ENCODE measurements at places on chromosomes 3 and 15.

GRCh38 chr3:133487204-133487603, 86.3 kb upstream of the CDV3 start:
- DNase-seq, result no peak

- no peak for DNase-seq
Measured at GRCh38 chr3:53489386-53489785, 5.0 kb upstream of the CACNA1D start.

- no peak for DNase-seq
Measured at GRCh38 chr15:42474827-42475226, 16.1 kb downstream of the ZNF106 start.

- no peak for DNase-seq
Measured at GRCh38 chr3:167114619-167115018, 265.5 kb downstream of the ZBBX start.

DNA sequence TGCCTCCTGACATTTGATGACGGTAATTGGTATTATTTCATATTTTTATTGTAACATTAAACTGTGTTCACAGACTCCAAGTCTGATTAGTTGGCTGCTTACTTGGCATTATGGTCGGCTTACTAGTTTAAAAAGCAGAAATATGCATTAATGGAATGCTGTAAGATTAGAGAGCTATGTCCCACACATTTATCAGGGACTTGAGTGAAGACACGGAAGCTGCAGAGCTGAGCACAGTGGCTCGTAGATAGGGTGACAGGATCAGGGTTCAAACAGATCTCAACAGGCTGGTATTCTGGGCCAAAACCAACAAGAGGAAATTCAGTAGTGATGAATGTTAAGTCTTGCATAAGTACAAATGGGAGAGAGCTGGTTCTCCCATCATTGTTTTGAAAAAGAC, 113.8 kb downstream of the ADAMTSL3 start:
- no peak for DNase-seq

- DNase-seq, result no peak
Measured at GRCh38 chr15:55389264-55389607, 18.9 kb downstream of the CCPG1 start.

DNA sequence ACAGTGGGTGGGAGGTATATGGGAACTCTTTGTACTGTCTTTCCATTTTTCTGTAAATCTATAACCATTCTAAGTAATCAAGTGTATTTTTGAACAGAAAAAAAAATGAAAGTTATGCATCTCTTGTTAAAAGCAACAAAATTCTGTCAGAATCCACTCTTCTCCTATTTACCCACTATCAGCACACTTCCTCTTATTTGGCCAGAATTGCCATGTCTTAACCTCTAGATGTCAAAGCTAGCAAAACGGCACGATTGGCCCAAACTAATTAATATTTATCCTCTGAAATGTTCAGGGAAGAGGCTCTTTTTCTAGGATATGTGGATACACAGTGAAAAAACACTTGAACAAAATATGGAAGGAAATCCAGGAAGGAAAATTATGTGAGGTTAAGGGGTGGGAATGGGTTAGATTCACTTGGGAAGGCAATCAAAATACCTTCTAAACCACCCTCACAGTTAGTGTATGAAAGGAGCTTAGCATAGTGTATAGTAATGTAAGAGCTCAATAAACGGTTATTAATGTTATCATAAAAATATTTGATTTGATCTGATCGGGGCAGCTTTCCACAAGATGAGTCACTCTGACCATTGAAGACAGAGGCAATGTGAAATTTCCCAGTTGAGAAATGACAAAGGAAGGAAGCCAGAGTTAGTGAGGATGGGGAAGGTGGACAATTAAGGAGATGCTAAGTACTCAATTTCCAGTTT, 20.1 kb upstream of the TGFBR2 start:
- DNase-seq, result no peak

- DNase-seq, result peak; percentile 35
Measured at GRCh38 chr3:1962396-1963088, 136.1 kb upstream of the CNTN4 start.

DNA sequence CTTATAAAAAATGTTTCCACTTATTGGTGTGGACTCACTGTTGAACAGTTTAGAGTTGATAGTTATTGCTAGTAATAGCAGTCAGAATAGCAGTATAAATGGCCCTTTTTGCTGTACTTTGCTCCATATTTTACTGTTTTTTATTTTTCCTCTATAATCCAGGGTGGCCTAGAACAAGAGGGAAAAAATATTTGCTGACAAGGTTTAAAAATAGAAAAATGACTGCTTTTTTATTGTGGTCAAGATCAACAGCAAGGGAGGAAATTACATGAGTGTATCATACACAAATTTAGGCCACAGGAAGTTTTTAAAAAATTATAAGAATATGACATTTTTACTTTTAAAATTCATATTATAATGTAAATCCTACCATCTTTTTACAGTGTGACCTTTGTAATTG, 269.1 kb downstream of the WDR72 start:
- no peak for DNase-seq

Measured in renal cortex interstitium (tissue), 15 donors.